ENCODE measurements at places on chromosomes 5 and 9.

DNA sequence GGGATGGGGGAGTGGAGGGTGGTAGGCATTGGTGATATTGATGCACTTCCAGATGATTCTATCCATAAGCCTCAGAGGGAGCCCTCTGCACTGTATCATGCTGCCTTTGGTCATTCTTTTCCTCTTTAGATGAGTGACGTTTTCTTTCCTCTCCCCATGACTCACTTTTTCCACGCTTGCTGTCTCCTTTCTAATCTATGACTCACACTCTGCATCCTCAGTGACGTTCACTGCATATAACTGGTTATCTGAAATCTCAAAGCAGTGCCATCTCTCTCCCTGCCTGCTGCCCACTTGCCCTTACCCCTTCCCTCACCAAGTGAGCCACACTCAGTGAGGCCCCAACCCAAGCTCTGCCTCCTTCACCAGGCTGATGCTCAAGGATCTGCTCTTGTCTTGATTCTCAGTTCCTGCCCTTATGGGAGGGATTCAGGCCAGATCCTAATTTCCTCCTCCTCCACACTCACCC is 31.6 kb downstream of the PTGS1 start:
- peak; percentile 98 for DNase-seq

- no peak for DNase-seq
Observed at GRCh38 chr5:26791433-26791832, 247.0 kb downstream of the CDH9 start.

GRCh38 chr5:28914297-28914696 is 1875.9 kb upstream of the CDH9 start:
- DNase-seq = no peak

- no peak for DNase-seq
Observed at GRCh38 chr5:174599992-174600391, 124.4 kb upstream of the MSX2 start.

- no peak for DNase-seq
Observed at GRCh38 chr5:55856516-55857246, 5.5 kb downstream of the IL31RA start.

- no peak for DNase-seq
Observed at GRCh38 chr5:59231221-59231931, 648.5 kb downstream of the RAB3C start.

DNA sequence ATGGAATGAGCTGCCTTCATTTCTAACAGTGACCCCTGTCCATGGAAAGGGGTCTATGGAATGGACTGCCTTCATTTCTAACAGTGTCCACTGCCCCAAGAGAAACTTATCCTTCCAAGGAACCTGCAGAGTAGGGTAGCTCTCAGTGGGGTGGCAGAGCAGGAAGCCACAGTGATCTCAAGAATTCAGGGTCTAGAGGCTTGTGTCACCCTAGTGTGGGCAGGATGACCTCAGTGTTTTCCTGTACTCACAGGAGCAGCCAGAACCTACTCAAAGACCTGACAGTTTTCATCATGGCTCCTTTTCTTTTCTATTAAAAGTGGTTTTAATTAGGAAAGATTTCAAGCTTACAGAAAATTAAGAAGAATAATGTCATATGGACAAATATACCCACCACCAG is 27.5 kb downstream of the SEC61B start:
- no peak for DNase-seq

DNA sequence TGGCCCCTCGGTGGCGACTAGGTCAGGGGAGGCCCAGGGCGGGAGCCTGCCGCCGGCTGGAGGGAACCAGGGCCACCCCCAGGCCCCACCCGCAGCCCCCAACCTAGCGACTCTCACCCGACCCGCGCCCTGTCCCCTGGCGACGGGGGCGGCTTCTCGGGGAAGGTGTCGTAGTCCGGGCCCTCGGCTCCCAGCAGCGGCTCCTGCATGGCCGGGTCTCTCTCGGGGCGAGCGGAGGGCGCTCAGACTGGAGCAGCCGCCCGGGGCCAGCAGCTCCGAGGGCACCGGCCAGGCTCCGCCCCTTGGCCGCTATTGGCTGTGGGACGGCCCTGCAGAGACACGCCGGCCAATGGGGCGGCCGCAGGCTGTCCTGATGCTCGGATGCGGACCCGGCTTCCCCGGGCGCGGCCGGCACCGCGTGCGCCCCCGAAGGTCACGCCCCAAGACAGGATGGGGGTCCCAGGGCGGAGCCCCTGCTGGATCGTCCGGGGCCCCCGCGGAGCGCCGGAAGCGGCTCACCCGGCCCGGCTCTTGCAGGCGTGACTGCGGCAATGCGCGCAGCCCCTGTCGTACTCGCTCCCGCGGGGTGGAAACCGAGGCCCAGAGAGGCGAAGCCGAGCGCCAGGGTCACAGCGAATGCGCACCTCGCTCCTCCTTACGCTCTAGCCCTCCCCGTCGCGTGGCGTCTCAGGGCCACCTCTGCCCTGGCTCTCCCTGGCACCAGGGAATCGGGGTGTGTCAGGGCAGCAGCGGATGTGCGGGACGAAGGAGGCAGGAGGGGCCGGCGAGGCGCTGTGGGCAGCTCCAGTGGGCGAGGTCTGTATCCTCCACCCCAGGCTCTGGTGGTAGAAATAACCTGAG is at the start of gene SLC2A6:
Gene SLC2A6 (minus strand): TSS at position 249 of the 861 bp plus-strand sequence. CDS start 40 bp downstream, at position 209.
- DNase-seq = peak; percentile 94

DNA sequence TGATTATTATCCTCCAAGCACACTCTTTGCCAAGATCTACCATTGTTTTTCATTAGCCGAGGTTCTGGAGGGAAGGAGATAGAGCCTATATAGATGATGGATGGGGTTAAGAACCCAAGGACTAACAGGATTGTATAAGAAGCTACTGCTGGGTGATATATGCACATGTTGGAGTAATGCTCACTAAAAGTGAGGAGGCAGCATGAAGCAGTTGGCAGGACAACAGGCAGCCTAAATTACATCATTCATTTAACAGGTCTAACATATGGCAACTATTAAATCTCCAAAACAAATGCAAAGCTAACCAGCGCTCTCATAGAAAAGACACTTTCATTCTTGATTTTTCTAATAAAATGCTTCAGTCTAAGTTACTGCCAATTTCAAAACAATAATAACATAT is 293.2 kb downstream of the EPB41L4A start:
- peak; percentile 74 for DNase-seq

DNA sequence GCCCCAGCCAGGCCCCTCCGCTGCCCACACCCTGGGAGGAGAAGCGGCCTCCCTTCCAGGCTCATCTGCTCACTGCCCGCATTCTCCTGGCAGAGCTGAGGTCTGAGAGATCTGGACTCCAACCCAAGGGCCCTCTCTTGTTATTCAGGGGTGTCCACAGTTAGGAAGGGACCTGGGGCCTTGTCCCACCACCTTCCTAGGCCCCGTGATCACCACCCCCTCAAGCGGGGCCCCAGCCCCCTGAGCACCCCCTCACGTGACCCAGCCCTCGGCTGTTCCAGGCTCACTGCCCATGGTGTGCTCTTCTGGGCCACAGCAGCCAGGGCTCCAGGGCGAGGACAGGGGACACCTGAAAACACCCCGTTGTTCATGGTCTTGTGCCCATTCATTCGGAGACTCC is 48.7 kb downstream of the NEURL1B start:
- DNase-seq = no peak

- DNase-seq = peak; percentile 36
Observed at GRCh38 chr5:157057459-157058370, 1.2 kb downstream of the HAVCR1 start.

GRCh38 chr5:176676361-176676824 is 29.1 kb downstream of the TSPAN17 start:
- peak; percentile 29 for DNase-seq

DNA sequence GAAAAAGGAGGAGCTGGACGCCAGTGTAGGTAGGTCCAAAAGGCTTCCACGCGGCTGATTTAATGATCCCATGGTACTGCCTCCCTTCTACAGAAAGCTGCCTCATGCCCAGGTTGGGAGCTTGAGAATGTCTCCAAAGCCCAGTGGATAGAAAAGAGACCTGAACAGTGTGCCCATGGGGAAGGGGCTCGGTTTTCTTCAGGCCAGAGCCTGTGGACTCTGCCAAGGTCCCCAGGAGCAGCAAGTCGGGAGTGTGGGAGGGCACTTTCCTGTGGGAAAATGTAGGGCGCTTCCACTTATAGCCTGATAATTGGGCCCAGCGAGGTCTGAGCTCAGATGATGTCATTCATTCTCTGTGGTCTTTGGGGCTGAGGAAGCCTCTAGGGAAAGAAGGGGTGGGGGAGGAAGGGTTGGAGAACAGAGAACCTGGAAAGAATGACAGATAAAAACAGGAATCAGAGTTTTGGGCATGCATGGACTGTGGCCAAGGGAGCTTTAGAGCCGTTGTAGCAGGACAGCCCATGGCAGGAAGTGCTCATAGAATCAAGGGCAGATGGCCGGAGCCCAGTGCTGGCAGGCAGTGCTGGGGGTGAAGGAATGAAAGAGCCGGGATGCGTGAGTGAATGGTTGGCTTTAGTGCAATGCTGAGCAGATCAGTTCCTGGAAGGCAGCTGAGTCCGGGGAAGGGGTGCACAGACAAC is 42.5 kb upstream of the SH3PXD2B start:
- DNase-seq = peak; percentile 33

- peak; percentile 60 for DNase-seq
Observed at GRCh38 chr5:83517072-83517687, 45.6 kb downstream of the VCAN start.

- DNase-seq = no peak
Observed at GRCh38 chr9:108043585-108043984, 554.0 kb upstream of the KLF4 start.

DNA sequence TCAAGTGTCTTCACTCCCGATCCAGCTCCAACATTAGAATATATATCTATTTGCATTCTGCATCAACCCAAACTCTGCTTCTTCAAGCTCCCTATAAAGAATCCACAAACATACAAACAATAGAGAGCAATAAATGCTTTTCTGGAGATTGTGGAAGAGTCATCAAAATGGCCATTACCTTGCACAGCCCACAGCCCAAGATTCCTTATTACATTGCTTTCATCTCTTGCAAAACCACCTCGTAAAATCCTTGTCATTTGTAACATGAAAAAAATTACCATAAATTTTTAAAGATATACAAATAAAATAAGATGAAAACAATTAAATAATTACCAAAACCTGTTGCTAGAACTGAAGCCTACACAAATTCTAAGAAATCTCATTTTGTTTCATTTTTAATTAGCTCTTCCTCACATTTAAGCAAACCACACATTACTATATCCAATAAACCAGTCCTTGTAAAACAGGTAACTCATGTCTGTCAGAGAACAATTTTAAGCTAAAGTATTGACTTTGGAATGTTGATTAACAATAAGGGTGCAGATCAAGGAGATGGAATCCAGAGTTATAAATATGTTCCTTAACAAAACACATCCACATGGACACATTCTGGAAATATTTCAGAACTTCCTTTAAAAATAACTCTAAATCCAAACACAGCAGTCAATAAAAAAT is 7.1 kb downstream of the SPINK9 start:
- DNase-seq = no peak

DNA sequence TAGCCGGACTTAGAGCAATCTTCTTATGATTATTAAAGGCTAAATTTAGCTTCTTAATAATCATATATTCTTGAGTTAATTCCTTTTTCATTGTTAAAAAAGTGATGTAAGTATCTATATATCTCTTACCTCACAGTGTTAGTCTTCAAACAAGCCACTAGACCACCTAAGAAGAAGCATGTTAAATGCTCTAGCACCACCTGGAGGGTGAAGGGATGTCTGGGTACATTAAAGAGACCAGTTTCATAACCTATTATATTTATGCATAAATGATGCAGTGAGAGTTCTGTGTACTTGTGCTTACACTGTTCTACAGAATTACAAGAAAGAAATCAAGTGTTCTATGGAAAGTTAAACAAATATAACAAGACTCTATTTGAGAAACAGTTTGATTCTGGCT is 55.9 kb upstream of the SLCO6A1 start:
- DNase-seq = peak; percentile 69

DNA sequence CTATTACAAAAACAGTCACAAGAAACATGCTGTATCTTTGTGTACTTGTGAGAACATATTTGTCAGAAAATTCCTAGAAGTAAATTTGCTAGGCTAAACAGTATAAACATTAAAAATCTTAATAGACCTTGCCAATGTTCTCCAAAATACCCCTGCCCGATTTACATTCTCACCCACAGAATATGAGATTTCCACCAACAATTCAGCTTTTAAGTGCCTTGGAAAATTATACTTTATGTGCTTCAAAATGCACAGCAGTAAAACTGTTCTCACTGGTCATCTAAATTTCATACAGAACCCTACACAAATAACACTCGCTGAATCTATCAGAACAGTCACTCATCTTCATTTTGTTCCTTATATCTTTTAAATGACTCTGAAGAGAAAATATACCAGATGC is 5.5 kb downstream of the MLLT3 start:
- no peak for DNase-seq

GRCh38 chr5:82885627-82886389 is 191.4 kb downstream of the TMEM167A start:
- peak; percentile 19 for DNase-seq

DNA sequence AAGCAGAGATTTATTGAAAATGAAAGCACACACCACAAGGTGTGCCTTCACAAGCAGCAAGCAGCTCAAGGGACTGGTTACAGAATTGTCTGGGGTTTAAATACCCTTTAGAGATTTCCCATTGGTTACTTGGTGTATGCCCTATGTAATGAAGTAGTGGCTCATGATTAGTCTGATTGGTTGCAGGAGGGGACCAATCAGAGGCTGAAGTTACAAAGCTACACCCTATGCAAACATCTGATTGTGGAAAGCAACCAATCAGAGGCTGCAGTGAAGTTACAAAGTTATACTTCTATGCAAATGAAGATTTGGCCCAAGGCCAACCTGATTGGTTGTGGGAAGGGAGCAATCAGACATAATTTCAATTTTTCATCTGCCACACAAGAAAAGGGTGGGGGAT is 119.9 kb downstream of the C9orf152 start:
- no peak for DNase-seq

DNA sequence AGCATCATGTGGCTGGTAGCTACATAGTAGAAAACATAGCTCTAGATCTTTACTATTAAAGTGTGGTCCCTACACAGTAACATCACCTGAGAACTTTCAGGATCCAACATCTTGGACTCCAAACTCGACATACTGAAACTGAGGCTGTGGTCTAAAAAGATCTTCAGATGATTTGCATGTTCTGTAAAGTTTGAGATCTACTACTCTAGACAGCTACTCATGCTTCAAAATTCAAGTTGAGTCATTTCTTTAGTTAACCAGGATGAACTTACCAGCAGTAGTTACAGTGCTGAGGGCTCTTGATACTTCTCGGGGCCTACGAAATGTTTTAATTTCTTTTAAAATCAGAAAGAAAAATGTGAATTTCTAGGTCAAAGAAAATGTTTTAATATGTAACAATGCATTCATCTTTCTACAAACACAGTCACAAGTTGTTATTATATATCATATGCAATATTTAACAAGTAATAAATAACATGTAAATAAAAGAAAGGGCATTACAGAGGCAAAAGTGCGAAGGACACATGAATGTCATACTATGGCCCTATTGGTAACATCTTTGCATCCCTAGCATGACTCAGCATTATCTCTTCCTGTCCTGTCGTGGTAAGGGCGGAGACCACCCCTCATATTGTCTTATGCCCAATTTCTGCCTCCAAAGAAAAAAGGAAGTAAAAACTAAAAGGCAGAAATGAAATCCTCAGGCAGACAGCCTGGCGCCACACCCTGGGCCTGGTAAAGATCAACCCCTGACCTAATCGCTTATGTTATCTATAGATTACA is 563.9 kb upstream of the TLE4 start:
- DNase-seq = no peak
